ENCODE measurements at places on chromosomes 6 and 20.
A peak's percentile ranks its signal among the peaks of the same experiment; 100 is the strongest.

DNA sequence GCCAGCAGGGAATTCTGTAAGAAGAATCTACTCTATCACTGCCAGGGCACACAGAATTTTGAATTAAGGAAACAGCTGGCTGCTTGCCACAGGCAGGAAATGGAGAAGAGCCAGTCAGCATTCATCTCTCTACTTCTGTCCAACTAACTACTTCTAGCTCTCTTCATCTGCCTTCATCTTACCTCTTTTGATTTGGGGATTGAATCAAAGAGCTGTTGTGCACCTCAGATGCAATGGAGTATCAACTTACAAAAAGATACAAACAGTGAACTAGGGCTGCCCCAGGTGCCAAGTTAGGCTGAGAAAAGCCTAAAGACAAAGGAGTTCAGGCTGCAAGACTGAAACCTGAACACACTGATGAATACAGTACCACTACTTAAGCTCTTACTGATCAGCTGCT is 82.0 kb downstream of the PTPRK start:
- no peak for DNase-seq

DNA sequence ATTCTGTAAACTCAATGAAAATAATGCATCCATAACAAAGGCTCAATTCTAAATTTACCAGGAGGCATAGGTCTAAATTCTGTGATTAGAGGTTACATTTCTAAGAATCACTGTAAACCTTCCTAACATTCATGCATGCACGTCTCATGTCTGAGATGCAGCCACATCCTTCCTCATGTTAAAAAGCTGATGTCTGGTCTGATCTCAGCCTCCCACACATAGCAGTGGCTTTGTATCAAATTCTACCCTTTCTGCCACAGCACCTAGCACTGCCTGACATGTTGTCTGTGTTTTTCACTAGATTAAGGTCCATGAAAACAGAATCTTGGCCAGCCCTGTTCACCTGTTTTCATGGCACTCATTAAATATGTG is 171.1 kb downstream of the WDR27 start:
- DNase-seq = no peak

- no peak for DNase-seq
These were observed 9.6 kb downstream of the MOXD1 start for GRCh38 chr6:132391391-132392269.

DNA sequence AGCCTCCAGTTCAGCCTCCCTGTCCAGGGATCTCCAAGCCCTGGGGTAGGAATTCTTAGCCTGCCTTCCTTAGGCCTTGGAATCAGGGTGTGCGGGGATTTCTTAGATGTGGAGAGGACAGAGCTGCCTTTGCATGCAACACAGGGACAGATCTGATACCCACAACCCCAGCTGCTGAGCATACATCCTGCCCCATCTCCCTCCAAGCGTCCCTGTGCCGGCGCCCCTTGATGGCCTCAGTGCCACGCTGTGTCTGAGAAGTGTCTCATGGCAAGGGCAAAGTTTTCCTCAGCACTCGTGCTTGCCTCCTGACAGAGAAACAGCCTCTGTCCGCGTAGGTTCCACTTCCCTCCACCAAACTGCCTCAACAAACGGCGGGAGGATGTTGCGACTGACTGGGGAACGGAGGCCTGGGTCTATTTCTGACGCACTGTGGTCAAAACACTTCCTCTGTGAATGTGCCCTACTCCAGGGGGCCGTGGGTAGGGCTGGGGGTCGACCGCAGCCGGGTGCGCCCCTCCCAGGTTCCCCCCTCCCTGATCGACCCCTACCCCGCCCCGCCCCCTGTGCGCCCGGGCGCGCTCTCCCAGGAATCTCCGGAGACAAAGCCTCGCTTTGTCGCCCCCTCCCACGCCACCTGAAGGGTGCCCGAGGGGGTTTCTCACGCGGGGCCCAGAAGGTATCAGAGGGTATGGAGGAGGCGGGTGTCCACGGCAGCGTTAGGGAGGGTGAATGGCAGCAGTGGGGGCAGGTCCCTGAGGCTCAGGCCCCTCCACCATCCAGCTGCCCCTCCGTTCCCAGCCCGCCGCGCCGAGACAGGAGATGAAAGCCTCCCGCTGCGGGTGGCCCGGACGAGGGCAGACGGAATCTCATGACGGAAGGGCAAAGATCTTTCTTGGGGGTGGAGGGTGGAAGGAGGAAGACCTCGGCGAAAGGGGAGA is 806 bp downstream of the MICAL1 start:
- DNase-seq = no peak

DNA sequence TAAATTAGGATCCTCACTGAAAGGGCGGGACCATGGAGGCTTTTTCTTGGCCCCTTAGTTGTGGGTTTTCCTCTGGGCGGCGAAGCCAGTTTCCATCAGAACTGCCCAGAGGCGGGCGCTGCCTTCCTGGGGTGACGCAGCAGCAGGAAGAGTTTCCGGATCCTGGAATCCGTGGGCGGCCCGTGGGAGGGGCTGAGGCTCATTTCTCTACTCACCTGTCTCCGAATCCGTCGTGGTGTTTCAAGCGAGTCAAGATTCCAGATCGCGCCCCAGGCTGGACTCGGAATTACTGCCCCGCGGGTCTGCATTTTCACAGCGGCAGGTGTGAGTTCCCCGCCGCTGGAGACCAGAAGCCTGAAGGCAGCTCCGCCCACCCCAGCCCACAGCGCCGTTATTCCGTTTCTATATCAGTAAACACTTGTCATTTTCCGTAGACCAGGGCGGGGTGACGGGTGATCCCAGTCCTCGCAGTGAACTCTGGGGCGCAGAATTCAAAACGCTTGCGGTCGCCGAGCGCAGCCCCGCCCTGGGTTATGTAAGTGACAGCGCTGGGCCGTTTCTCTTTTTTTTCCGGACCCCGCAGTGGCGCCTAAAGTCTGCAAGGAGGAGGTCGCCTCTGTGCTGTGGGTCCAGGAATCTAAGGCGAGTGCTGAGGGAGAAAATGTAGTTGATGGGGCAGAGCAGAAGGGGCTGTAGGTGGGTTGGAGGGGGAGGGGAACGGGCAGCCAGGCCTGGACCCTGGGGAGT is 27.2 kb upstream of the POU5F1 start:
- peak; percentile 86 for DNase-seq

DNA sequence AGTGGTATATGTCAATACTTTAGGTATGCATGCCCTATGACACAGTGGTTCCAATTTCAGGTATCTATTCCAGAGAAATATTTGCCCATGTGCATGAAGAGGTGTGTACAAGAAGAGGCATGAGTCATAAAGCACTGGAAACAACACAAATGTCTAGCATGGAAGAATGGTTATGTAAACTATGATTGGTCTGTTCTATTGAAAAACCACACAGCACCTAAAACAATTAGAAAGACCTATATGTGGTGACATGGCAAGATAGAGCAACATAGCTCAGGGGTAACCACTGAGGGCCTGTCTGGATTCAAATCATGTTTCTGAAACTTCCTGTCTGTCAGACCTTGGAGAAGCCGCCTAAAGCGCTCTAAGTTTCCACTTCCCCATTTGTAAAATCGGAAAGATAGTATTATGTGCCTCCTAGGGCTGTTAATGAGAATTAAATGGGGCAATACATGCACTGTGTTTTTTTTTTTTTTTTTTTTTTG is 76.0 kb upstream of the SHLD1 start:
- no peak for DNase-seq

DNA sequence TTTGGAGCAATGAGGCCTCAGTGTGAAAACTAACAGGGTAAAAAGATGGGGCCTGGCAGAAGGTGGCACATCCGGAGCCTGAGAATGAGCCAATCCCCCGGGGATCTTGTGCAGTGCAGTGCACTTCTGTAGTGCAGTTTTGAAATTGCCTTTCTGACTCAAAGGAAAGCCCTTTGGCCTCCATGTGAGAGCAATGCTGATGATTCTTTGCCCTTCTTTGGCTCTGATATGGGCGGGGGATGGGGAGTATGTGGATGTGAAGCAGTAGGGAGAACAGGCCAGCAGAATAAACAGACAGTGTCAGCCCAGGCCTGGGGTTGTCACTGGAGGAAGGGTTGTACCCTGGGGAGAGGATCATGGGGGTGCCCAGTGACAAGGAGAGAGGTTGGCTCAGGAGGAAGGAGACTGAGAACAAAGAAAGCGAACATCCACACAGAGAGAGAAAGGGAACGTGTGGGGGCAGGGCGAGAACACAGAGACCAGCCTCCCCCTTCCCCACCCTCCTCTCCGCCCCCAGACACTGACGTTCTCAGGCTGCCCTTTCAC is 351.2 kb downstream of the CDC5L start:
- DNase-seq = peak; percentile 30

DNA sequence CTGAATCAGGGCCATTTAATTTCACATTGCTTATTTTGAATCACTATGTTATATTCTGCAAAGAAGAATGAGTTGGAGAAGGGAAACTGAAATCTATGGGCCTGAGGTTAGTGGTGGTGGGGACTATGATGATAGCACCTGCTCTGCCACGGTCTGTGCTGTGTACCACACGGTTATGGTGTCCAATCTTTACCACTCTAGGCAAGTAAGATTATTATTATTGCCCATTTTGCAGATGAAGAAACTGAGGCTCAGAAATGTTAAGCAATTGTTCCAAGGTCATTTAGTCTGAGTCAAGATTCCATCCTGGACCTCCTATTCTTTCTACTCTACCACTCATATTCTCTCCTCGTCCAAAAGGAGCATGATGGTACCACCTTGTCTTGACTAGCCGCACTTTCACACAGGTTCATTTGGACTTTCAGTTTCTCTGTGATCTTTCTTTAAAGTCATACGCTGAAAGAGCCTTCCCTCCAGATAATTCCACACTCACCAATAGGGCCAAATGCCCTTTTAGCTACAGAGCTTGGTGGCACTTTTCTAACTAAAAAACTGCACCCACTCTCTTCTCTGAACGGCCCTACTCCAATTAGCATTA is 56.2 kb downstream of the GFOD1 start:
- DNase-seq = no peak

- DNase-seq = no peak
These were observed 35.2 kb upstream of the MRGBP start for GRCh38 chr20:62760856-62761758.

GRCh38 chr6:137926207-137926731 is 59.2 kb downstream of the TNFAIP3 start:
- no peak for DNase-seq

GRCh38 chr6:132456700-132457143 is 55.4 kb upstream of the MOXD1 start:
- DNase-seq = no peak

GRCh38 chr6:157823001-157823527 is at the start of gene SNX9:
Gene SNX9 (plus strand): TSS chr6:157823246. CDS start chr6:157823435, 189 bp downstream.
- peak; percentile 83 for DNase-seq

- DNase-seq = no peak
These were observed 19.2 kb downstream of the IRF4 start for GRCh38 chr6:410555-411395.

- DNase-seq = no peak
These were observed 58.1 kb upstream of the ESR1 start for GRCh38 chr6:151749341-151749740.

DNA sequence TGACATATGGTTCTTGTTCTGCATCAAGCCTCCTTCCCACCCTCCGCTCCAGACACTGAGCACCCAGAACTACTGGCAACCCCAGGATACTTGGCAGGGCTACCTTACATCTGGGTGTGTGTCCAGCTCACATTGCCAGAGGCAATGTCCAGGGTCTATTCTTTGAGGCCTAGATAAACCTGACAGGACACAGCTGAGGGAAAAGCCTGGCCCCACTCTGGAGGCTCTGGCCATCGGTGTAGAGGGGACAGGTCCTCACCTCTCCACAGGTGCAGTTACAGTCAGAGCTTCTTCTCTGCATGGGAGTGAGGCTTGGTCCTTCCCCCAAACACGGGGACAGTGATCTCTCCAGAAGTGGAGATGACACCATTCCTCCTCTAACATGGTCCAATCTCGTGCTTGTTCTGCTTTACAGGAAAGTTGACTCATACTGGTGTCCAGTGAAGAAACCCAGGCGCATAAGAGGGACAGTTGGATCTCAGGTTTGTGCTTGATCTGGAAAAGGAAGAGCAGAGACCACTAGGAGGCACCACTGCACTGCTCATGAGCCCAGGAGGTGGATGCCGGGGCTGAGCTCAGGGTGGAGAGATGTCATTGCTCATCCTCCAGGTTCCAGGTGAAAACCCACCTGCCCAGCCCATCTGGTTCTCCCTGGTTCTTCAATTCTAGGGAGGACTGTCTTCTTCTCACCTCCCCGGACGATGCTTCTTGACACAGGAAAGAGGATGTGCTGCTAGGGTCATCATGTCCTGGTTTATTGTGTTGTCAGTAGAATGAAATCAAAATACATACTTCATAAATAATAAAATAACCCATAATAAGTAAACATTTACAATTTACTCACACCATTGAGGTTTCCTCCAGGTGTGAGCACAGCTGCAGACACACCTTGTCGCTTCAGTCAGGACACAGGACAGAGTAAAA is 14.7 kb downstream of the HLA-F start:
- DNase-seq = peak; percentile 64
